ENCODE measurements at places on chromosomes 11 and 22. TPM values are rescaled to one million over a fixed set of nuclear protein-coding genes. Genes with fewer than 3 reads are reported as not detected.

GRCh38 chr11:92048415-92048814, 176.2 kb upstream of the FAT3 start:
- no peak for DNase-seq

DNA sequence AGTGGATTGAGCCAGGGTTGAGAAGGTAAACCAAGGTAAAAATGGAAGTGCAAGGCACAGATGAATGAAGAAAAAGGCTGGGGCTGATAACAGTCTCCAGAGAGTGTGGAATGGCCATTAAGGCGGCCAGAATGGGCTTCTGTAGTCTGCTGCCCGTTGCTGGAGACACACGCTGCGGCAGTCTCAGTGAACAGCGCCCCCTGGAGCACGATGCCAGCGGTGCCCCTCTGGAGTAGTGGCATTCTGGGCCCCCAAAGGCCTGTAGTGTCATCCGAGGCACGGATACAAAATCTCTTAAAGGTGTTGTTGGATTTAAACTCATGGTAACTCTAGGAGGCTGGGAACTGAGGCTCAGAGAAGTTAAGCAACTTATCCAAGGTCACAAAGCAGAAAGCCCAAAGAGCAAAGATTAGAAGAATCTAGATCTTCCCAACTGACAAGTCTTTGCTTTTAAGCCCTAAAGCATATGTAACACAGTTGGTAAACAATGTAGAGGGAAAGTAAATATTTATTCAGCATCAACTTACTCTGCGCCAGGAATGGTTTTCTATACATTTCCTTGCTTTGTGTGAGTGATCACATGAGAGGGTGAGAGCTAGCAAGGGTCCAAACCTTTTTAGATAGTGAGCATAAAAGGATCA, 18.2 kb downstream of the KCNJ1 start:
- DNase-seq: peak; percentile 60

- DNase-seq: no peak
These were observed 47.1 kb upstream of the CCND1 start for GRCh38 chr11:69593851-69594250.

GRCh38 chr11:8288824-8289491, 25.3 kb upstream of the LMO1 start:
- DNase-seq: no peak

- no peak for DNase-seq
These were observed 66.4 kb downstream of the DGCR2 start for GRCh38 chr22:19055801-19056200.

DNA sequence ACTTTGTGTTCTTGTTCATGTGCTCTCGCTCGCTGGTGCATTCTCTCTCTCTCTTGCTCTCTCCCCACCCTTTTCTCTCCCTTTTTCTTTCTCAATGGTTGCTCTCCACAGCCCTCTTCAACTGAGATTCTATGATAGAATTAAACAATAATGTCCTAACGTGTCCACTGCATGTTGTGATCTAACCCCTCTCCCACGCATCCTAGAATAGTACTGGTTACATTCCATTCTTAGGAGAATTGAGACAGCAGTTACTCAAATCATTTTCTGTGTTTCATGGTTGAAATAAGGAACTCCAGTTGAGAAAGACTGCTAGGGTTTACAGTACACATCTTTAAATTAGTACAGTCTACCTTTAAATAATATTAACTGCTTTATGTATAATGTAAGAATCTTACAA, 318.1 kb upstream of the PITPNB start:
- DNase-seq: no peak

GRCh38 chr11:131601586-131601985, 231.2 kb downstream of the NTM start:
- DNase-seq: no peak

GRCh38 chr11:73140213-73141030, 1.7 kb downstream of the FCHSD2 start:
- no peak for DNase-seq

DNA sequence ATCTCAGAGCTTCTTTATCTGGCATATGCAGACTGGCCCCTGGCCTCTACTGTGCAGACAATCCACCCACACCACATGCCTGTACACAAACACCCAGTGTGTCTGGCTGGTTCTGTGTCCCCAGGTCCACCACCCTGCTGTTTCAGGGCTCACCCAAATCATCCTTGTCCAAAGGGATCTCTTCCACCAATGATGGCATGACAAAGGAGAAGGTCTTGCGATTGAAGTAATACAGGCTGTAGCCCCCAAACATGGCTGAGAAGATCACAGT, 1.7 kb downstream of the SLC37A4 start:
- no peak for DNase-seq

GRCh38 chr11:67301951-67302516, 1.3 kb upstream of the SSH3 start:
- no peak for DNase-seq

GRCh38 chr11:124798991-124799347, 1.2 kb downstream of the MSANTD2 start:
- no peak for DNase-seq

GRCh38 chr22:35892192-35892591, 136.4 kb downstream of the RBFOX2 start:
- DNase-seq: no peak

- DNase-seq: peak; percentile 89
These were observed 12.7 kb upstream of the CYP2R1 start for GRCh38 chr11:14904745-14905103.

DNA sequence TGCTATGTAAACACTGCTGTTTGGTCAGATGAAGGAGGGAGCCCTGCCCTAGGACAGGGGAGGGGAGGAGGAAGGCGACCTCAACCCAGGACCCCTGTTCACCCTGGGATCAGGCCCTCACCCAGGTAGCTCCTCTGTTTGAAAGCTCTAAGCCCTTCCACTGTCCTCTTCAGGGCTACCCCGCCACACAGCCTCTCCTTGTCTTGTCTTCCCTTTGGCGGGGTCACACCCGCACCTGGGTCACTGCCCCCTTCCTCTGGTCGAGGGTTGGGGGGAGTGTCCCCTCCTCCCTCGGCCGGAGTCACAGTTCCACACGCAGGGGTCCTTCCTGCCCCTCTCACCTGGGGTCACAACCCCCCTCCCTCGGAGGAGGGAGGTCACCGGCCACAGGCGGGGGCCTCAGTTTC, 463 bp upstream of the PTPMT1 start:
- DNase-seq: no peak

The SLC22A8 gene
- not detected for total RNA-seq

The LRRN4CL gene
- total RNA-seq: not detected

The EHD1 gene
- total RNA-seq: 132 TPM

Measured in CD4-positive, alpha-beta T cell (primary cell).